ENCODE measurements at places on chromosomes 2 and 18. TPM values are rescaled to one million over a fixed set of nuclear protein-coding genes. Genes with fewer than 3 reads are reported as not detected.

GRCh38 chr18:4232656-4233055 is 222.5 kb downstream of the DLGAP1 start:
- no peak for DNase-seq

GRCh38 chr18:8883409-8883668 is 178.0 kb downstream of the MTCL1 start:
- DNase-seq = no peak

- no peak for DNase-seq
Observed at GRCh38 chr2:239073745-239074530, 226.1 kb downstream of the TWIST2 start.

DNA sequence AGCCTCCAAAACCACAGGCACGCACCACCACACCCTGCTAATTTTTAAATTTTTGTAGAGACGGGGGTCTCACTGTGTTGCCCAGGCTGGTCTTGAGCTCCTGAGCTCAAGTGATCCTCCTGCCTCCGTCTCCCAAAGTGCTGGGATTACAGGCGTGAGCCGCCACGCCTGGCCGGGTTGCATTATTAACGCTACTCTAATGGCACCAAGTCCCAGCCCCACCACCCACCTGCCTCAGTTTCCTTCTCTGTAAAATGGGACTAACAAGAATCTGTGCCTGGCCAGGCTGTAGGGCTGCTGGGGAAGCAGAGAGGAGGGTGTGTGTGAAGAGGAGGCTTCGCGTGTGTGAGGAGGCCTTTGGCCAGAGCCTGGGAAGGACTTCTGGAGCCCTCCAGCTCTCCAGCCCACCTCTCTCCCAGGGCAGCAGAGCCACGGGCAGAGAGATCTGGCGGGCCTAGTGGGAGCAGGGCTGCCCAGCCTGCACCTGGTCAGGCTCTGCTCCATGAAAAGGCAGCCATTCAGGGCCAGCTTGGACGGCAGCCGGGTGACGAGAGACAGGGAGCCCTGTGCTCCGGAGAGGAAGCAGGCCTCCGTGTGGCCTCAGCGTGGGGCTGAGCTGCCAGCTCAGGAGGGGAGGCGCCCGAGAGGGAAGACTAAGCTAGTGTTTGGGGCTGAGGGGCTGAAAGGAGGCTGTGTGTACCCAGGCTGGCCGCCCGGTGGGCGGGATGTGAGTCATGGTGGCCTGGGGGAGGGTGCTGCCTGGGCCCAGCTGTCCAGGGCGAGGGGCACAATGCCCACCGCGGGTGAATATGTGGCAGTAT is 7.4 kb upstream of the B3GNT7 start:
- peak; percentile 96 for DNase-seq

DNA sequence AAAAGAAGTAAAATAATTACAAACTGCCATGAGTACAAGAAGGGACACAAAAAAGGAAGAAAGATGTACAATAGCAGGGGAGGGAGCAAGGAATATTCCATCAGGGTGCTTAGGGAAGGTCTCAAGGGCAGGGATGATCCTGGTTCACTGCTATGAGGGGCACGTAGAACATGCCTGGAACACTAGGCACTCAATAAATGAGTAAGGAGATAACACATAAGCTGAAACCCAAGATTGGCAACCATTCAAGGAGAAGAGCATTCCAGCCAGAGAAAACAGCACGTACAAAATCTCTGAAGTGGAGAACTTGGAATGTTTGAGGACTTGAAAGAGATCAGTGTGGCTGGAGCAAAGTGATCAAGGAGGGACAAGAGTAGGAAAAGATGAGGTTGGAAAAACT is 103.2 kb downstream of the FAM161A start:
- no peak for DNase-seq

CAPN14 gene
- 1.3 TPM for total RNA-seq

TXNDC2 gene
- 0.59 TPM for total RNA-seq

Measured in dorsolateral prefrontal cortex (tissue), 122 donors.